Colonic mucosa (tissue), 4 donors: ENCODE measurements at places on chromosomes 1 and 21. TPM values are rescaled to one million over a fixed set of nuclear protein-coding genes. Genes with fewer than 3 reads are reported as not detected.
A peak's percentile ranks its signal among the peaks of the same experiment; 100 is the strongest.

IL22RA1 gene
- total RNA-seq = 15.5 TPM

DYNLT4 gene
- total RNA-seq = 0.56 TPM

ICOSLG gene
- total RNA-seq = 4.9 TPM

SPATA1 gene
- total RNA-seq = 2.7 TPM

CCDC185 gene
- total RNA-seq = not detected

CACHD1 gene
- 1.5 TPM for total RNA-seq

CEP104 gene
- total RNA-seq = 41.1 TPM

OR10Z1 gene
- total RNA-seq = not detected

DNA sequence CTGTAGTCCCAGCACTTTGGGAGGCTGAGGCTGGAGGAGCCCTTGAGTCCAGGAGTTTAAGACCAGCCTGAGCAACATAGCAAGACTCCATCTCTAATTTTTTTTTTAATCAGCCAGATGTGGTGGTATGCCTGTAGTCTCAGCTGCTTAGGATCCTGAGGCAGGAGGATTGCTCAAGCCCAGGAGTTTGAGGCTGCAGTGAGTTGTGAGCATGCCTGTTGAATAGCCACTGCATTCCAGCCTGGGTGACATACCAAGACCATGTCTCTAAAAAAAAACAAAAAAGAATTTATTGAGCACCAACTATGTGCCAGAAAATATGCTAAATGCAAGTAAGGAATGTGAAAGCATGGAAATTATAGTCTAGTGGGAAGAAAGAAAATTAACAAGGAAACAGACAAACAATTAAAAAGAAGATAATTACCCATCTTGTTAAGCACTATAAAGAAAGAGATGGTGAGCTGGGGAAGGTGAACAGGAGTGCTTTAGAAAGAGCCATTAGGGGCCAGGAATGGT, 104.0 kb upstream of the ZNF678 start:
- H3K27ac ChIP-seq = no peak overlapping the region
- H3K4me1 ChIP-seq = no peaks in the 10 kb centered on the region
- H3K4me3 ChIP-seq = no peak overlapping the region
- no peaks in the 10 kb centered on the region for H3K36me3 ChIP-seq
- DNase-seq = no peak

- H3K4me1 ChIP-seq = no peaks in the 10 kb centered on the region
- H3K36me3 ChIP-seq = no peaks in the 10 kb centered on the region
- no peak overlapping the region for H3K4me3 ChIP-seq
- no peaks in the 10 kb centered on the region for H3K27me3 ChIP-seq
- no peak for DNase-seq
Observed at GRCh38 chr1:57831624-57832023, 407.8 kb upstream of the DAB1 start.

DNA sequence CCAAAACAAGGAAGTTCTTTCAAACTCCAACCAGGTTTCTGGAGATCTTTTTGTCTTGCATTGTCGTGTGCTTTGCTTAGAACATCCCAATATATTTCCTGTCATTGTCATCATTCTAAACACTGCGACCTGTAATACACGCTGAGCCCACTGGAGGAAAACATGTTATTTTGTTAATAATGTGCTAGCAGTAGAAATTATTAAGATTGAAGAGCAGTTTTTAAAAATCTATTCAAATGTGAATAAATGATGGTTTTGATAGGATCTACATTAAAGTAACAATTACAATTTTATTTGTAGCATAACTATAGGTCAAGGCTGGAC, 268.5 kb downstream of the PTPRC start:
- H3K27me3 ChIP-seq = no peaks in the 10 kb centered on the region
- no peak overlapping the region for H3K4me3 ChIP-seq
- H3K36me3 ChIP-seq = no peaks in the 10 kb centered on the region
- DNase-seq = no peak
- H3K27ac ChIP-seq = no peak overlapping the region

GRCh38 chr1:218108034-218108433, 177.1 kb upstream of the RRP15 start:
- no peaks in the 10 kb centered on the region for H3K4me1 ChIP-seq
- DNase-seq = no peak
- no peaks in the 10 kb centered on the region for H3K36me3 ChIP-seq
- no peaks in the 10 kb centered on the region for H3K27me3 ChIP-seq

- H3K4me1 ChIP-seq = no peaks in the 10 kb centered on the region
- no peak overlapping the region for H3K4me3 ChIP-seq
- no peaks in the 10 kb centered on the region for H3K36me3 ChIP-seq
- H3K27me3 ChIP-seq = no peaks in the 10 kb centered on the region
Observed at GRCh38 chr1:14057640-14058039, 357.7 kb downstream of the PRDM2 start.

- no peak for DNase-seq
- H3K27ac ChIP-seq = no peak overlapping the region
- no peaks in the 10 kb centered on the region for H3K27me3 ChIP-seq
- no peaks in the 10 kb centered on the region for H3K36me3 ChIP-seq
- no peaks in the 10 kb centered on the region for H3K4me1 ChIP-seq
Observed at GRCh38 chr1:5504364-5504740, 487.9 kb downstream of the NPHP4 start.

DNA sequence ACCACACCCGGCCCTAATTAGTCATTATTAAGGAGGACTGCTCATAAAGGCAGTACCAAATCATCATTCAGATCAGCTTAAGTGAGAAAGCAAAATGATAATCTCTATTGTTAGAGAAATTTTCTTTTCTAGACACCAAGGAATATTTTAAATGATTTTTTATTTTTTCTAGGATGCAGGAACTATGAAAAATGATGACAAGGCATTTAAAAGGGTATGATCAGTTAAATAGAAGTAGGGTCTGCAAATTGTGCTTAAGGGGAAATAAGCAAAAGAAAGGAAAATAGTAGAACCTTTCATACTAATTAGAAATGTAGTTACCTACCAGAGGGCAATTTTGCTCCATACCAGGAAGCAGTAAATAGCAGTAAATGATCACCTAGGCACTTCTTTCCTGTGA, 21.6 kb upstream of the TEKT2 start:
- H3K36me3 ChIP-seq = no peaks in the 10 kb centered on the region
- no peaks in the 10 kb centered on the region for H3K27me3 ChIP-seq
- H3K4me1 ChIP-seq = no peaks in the 10 kb centered on the region
- H3K4me3 ChIP-seq = no peak overlapping the region

GRCh38 chr1:75373542-75374159, 237.3 kb downstream of the SLC44A5 start:
- H3K4me1 ChIP-seq = no peaks in the 10 kb centered on the region
- H3K4me3 ChIP-seq = no peak overlapping the region
- H3K27ac ChIP-seq = no peak overlapping the region
- H3K27me3 ChIP-seq = no peaks in the 10 kb centered on the region
- H3K36me3 ChIP-seq = no peaks in the 10 kb centered on the region

DNA sequence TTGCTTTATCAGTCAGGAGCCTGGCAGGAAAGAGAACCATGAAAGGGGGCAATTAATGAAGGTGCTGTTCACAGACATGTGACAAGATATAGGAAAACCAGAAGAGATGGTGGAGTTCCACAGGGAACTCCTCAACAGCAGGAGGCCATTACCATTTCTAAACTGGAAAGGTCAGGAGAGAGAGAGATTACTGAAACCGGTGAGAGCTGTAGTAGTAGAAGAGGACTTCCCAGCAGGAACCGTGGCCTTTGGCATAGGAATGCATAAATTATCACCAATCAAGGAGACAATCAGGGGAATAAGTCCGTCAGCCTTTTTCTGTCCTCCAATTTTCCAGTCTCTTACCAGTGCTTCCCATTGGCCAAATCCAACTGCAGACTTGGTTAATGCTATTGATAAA, 23.0 kb upstream of the ABCD3 start:
- no peaks in the 10 kb centered on the region for H3K27me3 ChIP-seq
- H3K27ac ChIP-seq = no peak overlapping the region
- no peak for DNase-seq
- H3K4me1 ChIP-seq = no peaks in the 10 kb centered on the region

- H3K27ac ChIP-seq = no peak overlapping the region
- H3K36me3 ChIP-seq = no peaks in the 10 kb centered on the region
- H3K27me3 ChIP-seq = no peaks in the 10 kb centered on the region
- no peaks in the 10 kb centered on the region for H3K4me1 ChIP-seq
- DNase-seq = no peak
Observed at GRCh38 chr1:212067787-212068186, 32.2 kb downstream of the DTL start.

GRCh38 chr21:46179708-46180078, 4.6 kb downstream of the SPATC1L start:
- H3K36me3 ChIP-seq = no peaks in the 10 kb centered on the region
- H3K27me3 ChIP-seq = no peaks in the 10 kb centered on the region
- DNase-seq = no peak
- no peaks in the 10 kb centered on the region for H3K4me1 ChIP-seq
- no peak overlapping the region for H3K27ac ChIP-seq
- no peak overlapping the region for H3K4me3 ChIP-seq

DNA sequence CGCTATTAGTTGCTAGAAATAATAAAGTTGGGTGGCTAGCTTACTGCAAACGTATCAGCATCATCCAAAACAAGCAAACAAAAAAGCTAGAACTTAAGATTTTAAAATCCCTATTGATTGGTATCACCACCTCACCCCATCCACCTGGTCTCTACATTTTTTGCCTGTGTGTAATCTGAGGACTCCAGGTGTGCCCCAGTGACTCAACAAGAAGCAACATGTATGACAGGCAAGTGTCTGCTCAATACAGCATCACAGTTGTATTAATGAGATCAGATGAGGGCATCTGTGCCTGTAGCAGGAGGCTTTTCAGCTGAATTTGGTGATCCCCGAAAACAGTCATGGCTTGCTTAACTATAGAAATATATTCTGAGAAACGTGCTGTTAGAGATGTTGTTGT, 14.6 kb upstream of the PAPPA2 start:
- no peaks in the 10 kb centered on the region for H3K27me3 ChIP-seq
- H3K36me3 ChIP-seq = no peaks in the 10 kb centered on the region
- H3K4me3 ChIP-seq = no peak overlapping the region

DNA sequence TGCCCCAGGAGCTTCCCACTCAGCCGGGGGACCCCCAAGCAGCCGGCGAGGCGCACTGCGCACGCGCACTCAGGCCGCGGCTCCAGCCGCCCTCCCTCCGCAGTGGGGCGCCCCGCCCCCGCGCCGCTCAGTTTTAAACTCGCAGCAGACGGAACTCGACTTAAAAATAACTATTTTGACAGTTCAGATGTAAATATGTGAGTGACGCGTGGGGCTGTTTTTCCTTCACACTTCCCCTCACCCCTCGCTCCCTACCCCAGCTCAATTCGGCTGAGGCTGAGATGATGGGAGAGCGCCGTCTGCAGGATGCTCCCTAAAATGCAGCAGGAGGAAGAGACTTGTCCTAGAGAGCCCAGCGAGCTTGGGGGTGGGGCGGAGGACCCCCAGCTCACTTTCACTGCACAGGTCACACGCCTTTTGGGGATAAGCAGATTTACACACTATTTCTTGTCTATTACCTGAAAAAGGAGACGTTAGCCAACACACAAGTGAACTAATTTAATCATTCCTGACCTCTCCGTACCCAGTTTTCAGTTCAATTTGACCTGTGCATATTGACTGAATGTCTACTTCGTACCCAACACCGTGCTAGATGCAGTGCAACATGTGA, 8.9 kb upstream of the LEMD1 start:
- H3K4me3 ChIP-seq = peak overlapping the region; percentile 48
- H3K36me3 ChIP-seq = no peaks in the 10 kb centered on the region
- DNase-seq = peak; percentile 80

GRCh38 chr1:218664385-218665170, 319.4 kb downstream of the TGFB2 start:
- H3K4me1 ChIP-seq = no peaks in the 10 kb centered on the region
- DNase-seq = no peak
- no peaks in the 10 kb centered on the region for H3K36me3 ChIP-seq
- H3K27ac ChIP-seq = no peak overlapping the region
- no peaks in the 10 kb centered on the region for H3K27me3 ChIP-seq
- H3K4me3 ChIP-seq = no peak overlapping the region

GRCh38 chr1:40476924-40477677, at the start of gene ZFP69:
ZFP69 (plus strand) TSS chr1:40477290; CDS start chr1:40479362, 2,072 bp downstream.
- no peaks in the 10 kb centered on the region for H3K27me3 ChIP-seq
- H3K27ac ChIP-seq = peak within 1 kb of the TSS; percentile 38
- H3K36me3 ChIP-seq = no peaks in the 10 kb centered on the region

GRCh38 chr1:5993556-5994491, 1.6 kb upstream of the NPHP4 start:
- DNase-seq = no peak
- H3K27me3 ChIP-seq = no peaks in the 10 kb centered on the region
- peak overlapping the region; percentile 88 for H3K4me3 ChIP-seq
- H3K36me3 ChIP-seq = no peaks in the 10 kb centered on the region
- H3K27ac ChIP-seq = no peak overlapping the region
- peaks cover 5% of the 10 kb centered on the region for H3K4me1 ChIP-seq

GRCh38 chr1:215845234-215845891, 278.3 kb downstream of the KCTD3 start:
- H3K4me3 ChIP-seq = no peak overlapping the region
- no peaks in the 10 kb centered on the region for H3K27me3 ChIP-seq
- no peak for DNase-seq
- H3K27ac ChIP-seq = no peak overlapping the region

- peaks cover 4% of the 10 kb centered on the region for H3K4me1 ChIP-seq
- H3K27ac ChIP-seq = no peak overlapping the region
- H3K36me3 ChIP-seq = no peaks in the 10 kb centered on the region
- DNase-seq = no peak
- H3K27me3 ChIP-seq = no peaks in the 10 kb centered on the region
Observed at GRCh38 chr1:115680730-115681111, 39.0 kb downstream of the VANGL1 start.

GRCh38 chr21:33655588-33656221, 13.4 kb downstream of the ITSN1 start:
- no peaks in the 10 kb centered on the region for H3K27me3 ChIP-seq
- no peak overlapping the region for H3K4me3 ChIP-seq
- peaks cover 14% of the 10 kb centered on the region for H3K4me1 ChIP-seq
- DNase-seq = peak; percentile 25

- H3K36me3 ChIP-seq = no peaks in the 10 kb centered on the region
- H3K27ac ChIP-seq = no peak overlapping the region
Observed at GRCh38 chr1:20723537-20724363, 5.9 kb upstream of the KIF17 start.
